ENCODE measurements at places on chromosomes 12 and 14.

- DNase-seq = no peak
Observed at GRCh38 chr12:3491938-3492792, 1.2 kb downstream of the PRMT8 start.

GRCh38 chr12:67426067-67426466, 156.9 kb downstream of the CAND1 start:
- DNase-seq = no peak

GRCh38 chr14:81981307-81981675, 447.6 kb upstream of the SEL1L start:
- DNase-seq = no peak

DNA sequence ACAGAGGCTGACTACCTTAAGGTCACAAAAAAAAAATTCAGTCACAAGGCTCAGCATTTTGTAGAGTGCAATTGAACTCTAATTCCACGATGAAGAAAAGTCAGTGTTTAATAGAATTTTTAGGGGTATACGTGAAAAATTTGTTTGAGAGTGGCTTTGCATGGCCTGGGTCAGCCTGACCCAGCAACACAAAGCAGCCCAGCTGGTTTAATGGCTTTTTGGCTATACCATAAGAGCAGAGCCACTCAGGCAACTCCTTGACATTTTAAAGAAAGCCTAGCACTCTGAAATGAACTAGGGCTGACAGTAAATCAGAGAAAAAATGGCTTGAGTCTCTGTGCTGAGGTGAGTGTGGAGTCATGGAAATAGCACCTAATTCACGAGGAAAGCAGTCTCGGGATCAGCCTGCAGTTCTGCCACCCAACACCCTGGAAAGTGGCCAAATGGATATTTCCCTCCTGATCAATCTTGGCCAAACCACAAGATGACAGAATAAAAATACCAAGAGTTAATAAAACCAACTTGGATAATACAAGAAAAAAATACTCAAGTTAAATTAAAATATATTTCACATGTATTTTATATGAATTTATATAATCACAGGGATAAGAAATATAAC, 59.5 kb downstream of the GALNT4 start:
- no peak for DNase-seq

DNA sequence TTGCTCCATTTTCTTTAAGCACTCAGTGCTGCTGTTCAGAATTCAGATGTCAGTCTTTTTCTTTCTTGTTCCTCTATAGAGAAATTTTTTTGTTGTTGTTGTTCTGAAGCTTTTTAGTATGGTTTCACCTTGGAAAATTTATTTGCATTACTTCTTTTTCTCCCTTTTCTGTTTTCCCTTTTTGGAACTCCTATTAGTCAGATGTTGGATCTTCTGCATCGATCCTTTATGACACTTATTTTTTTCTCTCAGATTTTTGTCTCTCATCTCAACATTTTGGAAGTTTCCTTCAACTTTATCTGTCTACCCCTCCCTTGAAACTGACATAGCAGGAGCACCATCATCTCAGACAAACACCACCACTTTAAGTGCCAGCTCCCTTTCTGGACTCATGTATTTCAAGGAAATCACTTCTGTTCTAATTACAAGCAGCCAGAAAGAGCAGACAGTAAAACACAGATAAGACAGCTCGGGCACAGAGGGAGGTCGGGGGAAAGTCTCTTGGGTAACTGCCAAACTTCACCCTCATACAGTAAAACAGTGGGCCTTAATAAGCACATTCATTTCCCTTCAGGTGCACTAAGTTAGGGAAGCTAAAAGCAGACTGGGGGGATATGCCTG, 222.7 kb upstream of the PLXNC1 start:
- DNase-seq = no peak

Data from T-helper 9 cell (primary cell).